Stimulated activated CD8-positive, alpha-beta memory T cell treated with anti-CD3 and anti-CD28 coated beads, Interleukin-15, amount 100 ng/mL, for 4 hours (primary cell): ENCODE measurements at places on chromosomes 4 and X.
A peak's percentile ranks its signal among the peaks of the same experiment; 100 is the strongest.

DNA sequence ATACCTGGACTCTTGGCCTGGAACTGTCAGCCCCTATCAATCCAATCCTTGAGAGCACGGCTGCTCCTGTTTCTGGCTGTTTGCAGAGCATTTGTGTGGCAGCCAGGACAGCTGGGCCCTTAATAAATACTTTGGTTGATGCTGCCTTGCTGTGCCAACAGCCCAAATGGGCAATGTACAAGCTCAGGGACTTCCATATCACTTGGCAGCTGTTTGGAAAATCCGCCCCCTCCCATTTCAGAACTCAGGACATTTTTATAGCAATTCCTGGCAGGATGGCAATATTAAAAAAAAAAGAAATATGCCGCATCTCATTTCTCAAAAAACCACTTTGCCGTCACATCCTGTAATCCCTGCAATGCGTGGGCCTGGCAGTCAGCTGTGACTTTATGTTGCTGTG lies 218.9 kb downstream of the HS3ST1 start:
- no peak for DNase-seq

GRCh38 chrX:40719218-40719617 lies 16.1 kb downstream of the MED14 start:
- DNase-seq, result no peak

DNA sequence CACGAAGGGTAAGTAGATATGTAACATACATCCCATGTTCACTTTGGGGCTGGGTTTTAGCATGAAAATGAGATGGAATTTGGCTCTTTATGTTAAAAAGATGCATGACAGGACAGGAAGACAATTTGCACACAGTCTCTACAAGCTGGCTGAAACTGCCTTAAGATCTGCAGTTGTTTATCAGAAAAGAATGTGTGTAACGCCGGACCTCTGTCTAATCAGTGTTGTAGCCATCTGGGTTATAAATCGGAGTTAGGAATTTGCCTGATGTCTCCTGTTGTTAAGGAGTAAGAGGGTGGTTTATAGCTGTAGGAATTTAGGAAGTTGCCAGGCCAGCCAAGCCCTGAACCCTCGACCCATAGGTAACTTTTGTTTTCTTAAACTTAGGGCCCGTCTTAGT lies 562.9 kb upstream of the FAT1 start:
- no peak for DNase-seq

DNA sequence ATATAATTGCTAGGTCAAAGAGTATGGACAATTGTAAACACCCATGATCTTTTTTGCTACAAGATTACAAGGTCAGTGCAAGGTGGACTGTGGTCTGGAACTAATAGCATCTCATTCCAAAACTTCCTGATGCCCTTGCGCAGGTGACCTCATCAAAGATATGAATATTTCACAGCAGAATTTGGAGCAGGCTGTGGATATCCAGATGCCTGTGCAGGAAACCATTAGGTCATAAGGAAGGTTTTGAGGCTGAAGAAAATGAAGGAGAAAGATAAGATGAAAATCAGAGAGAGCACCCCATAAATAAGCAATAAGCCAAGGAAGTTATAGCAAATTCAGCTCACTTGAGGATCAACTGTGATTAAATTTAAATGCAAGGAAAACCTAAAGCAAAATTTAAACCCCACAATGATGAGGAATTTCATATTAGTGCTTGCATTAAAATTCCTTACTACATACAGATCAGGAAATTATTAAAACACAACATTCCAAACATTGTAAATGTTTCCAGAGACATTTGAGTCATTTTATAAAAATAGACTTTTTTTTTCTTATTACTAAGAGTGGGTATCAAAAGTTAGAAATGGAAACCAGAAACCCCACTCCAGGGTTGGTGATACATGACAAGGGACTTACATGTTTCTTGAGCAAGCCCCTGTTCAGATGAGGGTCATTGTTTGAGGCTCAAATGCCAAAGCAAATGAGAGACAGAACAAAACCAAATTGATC lies 100.7 kb upstream of the FAM9C start:
- no peak for DNase-seq

DNA sequence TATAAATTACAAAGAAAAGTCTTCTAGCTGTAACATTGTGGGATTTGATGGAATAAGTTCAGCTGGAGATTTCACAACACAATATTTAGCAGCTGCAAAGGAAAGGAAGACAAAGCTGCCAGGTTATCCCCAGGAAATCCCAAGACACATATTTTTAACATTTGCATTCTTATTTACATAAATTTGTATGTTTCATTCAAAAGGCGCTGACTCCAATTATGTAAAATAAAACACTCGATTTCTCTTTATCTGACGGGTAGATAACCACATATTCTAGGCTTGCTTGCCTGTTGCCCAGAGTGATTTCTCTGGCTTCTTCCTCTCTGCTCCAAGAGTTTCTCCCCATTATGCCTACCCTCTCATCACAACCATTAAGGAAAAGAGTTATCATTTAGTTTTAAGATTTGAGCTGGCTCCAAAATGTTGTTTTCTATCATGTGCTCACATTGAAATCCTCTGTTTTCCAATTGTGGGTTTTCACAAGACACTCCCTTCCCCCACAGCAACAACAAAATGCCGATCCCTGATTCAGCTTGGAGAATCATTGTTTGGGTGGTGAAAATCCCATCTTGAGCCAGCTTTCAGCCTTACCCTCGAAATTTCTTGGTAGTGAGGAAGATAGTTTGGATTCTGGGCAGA lies 128.2 kb upstream of the RASGEF1B start:
- DNase-seq, result no peak

- no peak for DNase-seq
These were observed 49.1 kb upstream of the DYNLT3 start for GRCh38 chrX:37896511-37896890.

- no peak for DNase-seq
These were observed 78.3 kb upstream of the RASGEF1B start for GRCh38 chr4:81549984-81550383.

DNA sequence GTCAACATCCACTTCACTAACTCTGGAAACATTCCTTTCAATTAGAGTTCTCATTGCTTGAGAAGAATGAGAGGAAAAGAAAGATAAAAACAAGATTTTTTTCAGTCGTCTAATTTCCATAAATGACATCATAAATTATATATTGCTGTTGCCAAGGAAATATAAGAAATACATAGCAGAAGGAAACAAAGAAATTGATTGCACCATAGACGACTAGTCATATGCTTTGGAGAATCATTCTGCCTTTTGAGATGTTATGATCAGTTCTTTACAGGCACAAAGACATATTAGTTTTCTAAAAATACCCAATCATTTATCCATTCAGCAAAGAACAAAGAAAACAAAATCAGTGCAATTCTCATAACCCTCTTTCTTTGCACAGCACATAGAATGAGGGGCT lies 672 bp upstream of the C1QTNF7 start:
- DNase-seq, result no peak

- no peak for DNase-seq
These were observed 16.7 kb downstream of the BLOC1S4 start for GRCh38 chr4:6732441-6733357.

DNA sequence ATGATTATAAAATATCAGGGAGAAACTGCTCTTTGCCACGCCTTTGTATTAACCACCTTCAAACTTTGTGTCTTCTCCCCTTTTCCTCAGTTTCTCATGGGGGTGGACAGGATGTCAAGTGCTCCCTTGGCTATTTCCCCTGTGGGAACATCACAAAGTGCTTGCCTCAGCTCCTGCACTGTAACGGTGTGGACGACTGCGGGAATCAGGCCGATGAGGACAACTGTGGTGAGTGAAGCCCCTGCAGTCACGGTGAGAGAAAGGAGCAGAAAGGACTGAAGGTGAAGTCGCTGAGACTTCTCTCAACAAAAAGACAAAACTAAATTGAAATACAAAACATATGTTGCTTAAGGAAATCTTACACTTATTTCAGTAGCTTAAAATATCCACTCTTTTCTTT lies 50.9 kb downstream of the RXFP1 start:
- no peak for DNase-seq

GRCh38 chrX:112081781-112082652 lies 559 bp downstream of the TRPC5 start:
- no peak for DNase-seq

DNA sequence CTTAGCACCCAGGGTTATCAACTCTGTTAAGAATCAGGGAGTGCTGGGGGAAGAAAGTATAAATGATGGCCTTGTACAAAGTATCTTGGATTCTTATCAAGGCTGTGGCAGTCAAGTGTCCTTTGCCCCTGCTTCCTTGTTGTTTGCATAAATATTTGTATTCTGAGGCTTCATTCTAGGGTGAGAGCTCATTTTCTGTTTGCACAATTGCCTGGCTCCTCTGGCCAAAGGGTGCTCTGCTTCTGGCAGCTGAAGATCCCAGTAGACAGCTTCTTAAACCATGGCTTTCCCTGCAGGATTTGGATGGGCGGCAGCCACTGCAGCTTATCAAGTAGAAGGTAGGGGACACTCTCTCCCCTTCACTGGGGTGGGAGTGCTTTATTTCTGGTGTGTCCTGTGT lies at the start of gene GBA3:
GBA3 (plus strand) TSS at position 202 of the 400 bp plus-strand sequence.
- no peak for DNase-seq

- no peak for DNase-seq
These were observed 27.2 kb downstream of the EPGN start for GRCh38 chr4:74335341-74336021.

- peak; percentile 11 for DNase-seq
These were observed 765 bp downstream of the ENOPH1 start for GRCh38 chr4:82430964-82431745.

GRCh38 chrX:145393702-145394235 lies 146.5 kb downstream of the SPANXN1 start:
- no peak for DNase-seq

GRCh38 chr4:21113496-21114223 lies 413.4 kb downstream of the PACRGL start:
- no peak for DNase-seq

DNA sequence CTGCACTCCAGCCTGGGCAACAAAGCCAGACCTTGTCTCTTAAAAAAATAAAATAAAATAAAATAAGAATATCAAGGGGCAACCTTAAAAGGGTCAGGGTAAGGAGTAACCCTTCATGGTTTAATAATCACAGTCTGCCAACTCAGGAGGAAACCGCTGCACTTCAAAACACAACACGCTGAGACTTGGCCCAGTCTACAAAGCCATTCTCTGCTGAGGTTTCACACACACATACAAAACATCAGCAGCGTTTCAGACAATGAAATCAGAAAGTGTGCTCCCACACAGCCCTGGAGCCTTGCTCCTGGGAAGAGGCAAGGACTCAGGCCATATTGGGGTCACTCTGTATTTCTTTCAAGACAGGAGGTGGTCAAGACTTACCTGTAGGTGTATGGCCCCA lies 18.3 kb downstream of the SCARB2 start:
- DNase-seq, result no peak

DNA sequence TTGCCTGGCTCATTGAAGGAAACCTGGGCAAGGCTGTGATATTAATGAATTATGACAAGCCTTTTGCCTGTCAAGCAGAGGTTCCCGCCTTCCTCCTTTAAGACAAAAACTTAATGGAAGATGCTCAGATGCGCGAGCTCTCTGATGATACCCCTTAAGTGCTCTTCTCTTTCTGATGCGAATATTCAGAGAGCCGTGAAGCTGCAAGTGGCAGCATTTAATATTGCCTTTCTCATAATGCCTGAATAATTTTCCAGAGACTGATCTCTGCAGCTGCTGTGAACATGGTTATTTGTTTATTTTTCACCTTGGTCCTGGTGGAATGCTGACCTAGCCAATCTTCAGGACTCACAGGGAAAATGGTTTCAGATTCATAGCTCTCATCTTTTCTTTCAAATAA lies 251.8 kb downstream of the TENM3 start:
- no peak for DNase-seq

GRCh38 chr4:5956285-5957021 lies 61.8 kb downstream of the C4orf50 start:
- DNase-seq, result no peak

DNA sequence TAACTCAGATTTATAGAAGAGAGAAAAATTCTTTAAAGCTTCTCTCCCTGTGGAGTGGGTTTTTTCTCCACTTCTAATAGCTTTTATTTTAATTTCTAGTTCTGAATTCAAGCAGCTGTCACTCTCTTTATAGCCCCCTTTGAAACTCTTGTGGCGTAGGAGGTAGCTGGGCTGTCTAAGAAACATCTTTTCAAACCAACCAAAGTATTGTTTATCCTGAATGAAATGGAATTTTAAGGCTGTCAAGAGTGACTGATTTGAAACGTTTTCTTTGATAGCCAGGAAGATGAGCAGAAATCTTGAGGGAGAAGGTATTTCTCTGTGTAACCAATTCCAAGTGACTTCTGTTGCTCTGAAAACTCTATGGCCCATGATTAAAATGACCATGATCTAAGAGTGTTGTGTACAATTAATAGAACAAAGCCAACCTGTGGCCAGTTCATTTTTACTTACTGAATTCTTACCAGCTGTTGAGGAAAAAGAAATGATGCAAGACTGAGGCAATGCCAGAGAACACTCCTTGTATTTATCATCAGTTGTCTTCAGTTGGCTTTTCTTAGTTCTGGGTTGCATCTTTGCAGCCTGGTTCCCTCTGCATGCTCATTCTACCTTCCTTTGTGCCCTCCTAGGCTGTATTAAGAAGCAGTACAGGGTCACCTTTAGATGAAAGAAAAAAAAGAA lies 298.4 kb downstream of the ARHGAP10 start:
- no peak for DNase-seq

DNA sequence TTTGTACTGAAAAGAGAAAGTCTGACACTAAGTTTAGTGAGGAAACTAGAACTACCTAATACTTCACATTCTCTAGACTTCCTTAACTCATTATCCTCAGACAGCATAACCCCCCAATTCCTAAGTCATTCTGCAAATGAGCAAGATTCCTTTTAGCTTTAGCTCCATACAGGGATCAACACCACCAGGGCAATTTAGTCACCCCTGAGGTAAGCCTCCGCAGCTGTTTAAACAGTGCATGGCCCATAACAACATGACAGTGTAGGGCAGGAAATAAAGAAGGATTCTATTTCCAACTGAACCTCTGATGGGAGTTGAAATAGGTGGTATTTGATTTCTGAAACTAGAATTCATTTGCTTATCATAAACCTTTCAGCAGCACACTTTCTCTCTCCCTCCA lies 112.8 kb upstream of the DKK2 start:
- no peak for DNase-seq

DNA sequence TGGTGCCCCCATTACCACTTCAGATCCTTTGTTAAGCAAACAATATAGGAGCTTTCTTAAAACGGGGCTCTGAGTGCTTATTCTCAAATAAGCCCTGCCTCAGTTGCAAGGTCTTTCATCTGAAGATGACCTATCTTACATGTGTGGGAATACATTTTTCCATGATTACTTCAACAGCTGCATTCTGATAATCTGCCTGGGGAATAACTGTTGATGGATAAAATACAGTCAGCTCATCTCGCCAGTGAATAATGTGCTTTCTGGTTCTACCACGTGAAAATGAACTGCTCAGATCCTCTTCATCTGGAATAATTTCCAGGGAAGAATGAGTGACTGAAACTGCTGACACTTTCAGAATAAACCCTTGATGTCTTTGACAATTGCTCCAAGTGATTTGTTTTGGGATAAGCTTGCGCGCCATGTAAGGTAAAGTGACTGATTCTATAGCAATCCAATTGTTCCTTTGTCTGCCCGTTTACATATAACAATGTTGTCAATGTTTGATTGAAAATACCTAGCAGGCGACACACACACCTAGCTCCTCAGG lies 161.3 kb downstream of the RTL9 start:
- DNase-seq, result no peak
